ENCODE measurements at places on chromosomes 1 and 21.

DNA sequence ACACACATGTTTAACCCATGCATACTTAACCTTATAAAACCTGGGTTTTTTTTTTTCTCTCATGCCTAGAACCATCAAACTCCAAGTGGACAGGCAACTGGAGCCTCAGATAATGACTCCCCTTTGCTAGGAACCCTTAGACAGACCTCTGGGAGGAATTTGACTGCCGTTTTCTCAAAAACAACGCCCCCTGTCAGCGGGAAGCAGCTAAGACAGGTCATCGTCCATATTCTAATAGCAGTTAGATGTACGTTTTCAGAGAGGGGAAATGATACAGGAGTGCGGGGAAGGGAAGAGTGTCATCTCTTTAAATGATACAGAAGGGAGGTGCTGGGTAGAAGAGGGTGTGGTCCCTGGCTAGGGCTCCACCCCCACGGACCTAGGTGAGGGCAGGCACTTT is 34.7 kb downstream of the LRRC3 start:
- no peak for DNase-seq

- DNase-seq: no peak
Measured at GRCh38 chr1:8969937-8970336, 24.3 kb downstream of the CA6 start.

- DNase-seq: peak; percentile 35
Measured at GRCh38 chr1:6445062-6445763, 20.6 kb downstream of the ESPN start.

DNA sequence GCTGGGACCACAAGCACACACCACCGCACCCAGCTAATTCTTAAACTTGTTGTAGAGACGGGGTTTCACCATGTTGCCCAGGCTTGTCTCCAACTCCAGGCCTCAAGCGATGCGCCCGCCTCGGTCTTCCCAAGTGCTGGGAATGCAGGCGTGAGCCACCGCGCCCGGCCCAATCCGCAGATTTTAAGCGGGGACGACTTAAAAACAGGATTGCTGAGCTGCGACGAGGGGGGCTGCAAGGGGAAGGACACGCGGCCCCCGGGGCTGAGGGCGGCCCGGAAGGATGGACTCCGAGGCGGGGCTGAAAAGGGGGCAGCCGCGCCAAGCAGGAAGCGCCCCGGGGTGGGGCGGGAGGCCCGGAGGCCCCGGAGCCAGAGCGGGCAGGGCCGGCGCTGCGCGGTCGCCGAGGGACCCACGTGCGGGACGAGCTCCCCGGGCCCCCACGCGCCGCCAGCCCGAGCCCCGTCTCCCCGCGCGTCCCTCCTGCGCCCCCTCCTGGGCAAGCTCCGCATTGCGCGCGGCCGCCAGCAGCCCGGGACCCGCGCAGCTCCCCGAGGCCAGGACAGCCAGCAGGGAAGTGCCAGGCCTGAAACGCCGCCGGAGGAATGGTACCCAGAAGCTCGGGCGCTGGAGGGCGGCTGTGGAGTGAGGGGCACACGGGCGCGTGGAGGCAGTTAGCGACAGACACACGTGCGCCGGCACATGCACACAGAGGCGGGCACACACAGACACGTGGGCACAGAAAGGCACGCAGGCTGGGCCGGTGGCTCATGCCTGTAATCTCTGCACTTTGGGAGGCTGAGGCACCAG is 5.5 kb upstream of the PRKCZ start:
- DNase-seq: peak; percentile 17

GRCh38 chr1:63557365-63557987 is 34.2 kb downstream of the EFCAB7 start:
- peak; percentile 72 for DNase-seq

GRCh38 chr1:210394281-210394821 is 65.6 kb downstream of the HHAT start:
- peak; percentile 14 for DNase-seq

- DNase-seq: no peak
Measured at GRCh38 chr1:36517011-36517771, 34.5 kb upstream of the CSF3R start.

- DNase-seq: peak; percentile 70
Measured at GRCh38 chr1:58779801-58780382, 4.0 kb downstream of the JUN start.

- no peak for DNase-seq
Measured at GRCh38 chr1:236509647-236510401, 14.0 kb upstream of the LGALS8 start.

- DNase-seq: no peak
Measured at GRCh38 chr1:243253926-243254232, 1.2 kb downstream of the CEP170 start.

DNA sequence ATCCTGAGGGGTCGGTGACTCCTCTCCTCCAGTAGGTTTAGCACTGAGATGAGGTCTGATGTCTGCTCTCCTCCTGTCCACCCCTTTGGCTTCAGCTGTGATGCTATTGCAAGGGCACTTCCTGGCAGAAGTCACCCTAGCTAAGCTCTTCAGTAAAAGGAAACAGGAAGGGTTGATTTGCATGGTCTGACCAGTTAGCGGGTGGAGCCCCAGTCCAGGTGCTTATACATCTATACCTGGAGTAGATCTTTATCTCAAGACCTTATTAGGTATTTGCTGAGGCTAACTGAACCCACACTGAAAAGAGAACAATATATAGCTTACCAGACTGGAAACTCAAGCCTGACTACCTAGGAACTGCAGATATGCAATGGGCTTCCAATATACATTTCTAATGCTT is 28.9 kb upstream of the NFASC start:
- DNase-seq: no peak

- DNase-seq: peak; percentile 22
Measured at GRCh38 chr1:16046842-16047241, 3.3 kb downstream of the CLCNKB start.

DNA sequence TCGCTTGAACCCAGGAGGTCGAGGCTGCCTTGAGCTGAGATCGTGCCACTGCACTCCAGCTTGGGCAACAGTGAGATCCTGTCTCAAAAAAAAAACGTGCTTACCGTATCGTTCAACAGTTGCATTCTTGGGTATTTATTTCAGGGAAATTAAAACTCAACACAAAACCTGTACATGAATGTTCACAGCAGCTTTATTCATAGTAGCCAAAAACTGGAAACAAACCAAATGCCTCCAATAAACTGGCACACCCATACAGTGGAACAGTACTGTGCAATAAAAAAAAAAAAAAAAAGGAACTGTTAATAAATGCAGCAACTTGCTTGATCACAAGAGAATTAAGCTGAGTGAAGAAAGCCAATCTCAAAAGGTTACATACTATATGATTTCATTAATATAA is 6.7 kb downstream of the KHDRBS1 start:
- peak; percentile 44 for DNase-seq

DNA sequence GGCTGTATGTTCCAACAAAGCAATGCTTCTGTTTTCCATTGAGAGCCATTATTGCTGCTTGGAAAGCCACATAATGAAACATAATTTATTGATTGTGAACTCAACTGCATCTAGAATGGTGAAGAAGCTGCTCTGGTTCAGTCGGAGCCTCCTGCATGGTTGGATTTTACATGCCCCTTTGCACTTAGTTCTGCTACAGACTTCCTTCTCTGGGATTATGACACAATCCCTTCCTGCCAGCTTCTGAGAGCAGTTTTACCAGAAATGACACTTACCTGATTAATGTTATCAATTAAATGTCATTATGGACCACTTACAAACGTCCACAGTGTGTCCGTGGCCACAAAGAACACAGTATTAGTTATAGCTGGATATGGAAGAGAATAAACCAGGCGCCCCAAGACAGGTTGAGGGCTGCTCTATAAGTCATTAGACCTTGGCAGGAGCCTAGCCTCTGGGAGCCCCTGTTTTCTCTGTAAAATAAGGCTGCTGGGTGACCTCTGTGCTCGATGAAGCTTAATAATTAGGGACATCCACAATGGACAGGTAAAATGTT is 7.0 kb upstream of the CD58 start:
- DNase-seq: no peak

DNA sequence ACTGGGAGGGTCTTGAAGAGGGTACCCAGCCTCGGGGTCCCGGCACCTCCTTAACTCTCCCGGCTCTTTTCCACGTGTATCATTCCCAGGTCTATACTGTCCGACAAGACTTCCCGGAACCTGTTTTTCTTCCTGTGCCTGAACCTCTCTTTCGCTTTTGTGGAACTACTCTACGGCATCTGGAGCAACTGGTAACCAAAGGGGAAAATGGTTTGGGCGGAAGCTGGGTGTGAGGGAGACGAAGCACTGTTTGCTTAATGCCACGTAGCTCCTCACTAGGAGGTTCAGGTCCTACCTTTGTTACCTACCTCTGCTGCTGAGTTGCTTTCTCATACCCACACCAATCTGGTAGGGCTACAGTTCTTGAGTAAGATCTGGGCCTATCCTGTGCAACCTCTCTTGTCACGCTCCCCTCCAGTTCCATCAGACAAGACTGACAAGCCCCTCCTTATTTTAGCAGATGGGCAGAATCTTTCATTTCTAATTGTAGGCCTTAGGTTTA is 642 bp downstream of the SLC30A7 start:
- DNase-seq: peak; percentile 52

GRCh38 chr1:115065021-115065420 is 24.3 kb downstream of the TSPAN2 start:
- DNase-seq: no peak

DNA sequence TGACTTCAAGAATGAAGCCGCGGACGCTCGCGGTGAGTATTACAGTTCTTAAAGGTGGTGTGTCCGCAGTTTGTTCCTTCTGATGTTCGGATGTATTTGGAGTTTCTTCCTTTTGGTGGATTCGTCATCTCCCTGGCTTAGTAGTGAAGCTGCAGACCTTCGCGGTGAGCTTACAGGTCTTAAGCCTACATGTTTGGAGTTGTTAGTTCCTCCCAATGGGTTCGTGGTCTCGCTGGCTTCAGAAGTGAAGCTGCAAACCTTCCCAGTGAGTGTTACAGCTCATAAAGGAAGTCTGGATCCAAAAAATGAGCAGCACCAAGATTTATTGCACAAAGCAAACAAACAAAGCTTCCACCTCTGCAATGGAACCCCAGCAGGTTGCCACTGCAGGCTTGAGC is 14.7 kb downstream of the LDLRAD1 start:
- DNase-seq: no peak

GRCh38 chr1:206583707-206584648 is 28.3 kb downstream of the EIF2D start:
- DNase-seq: peak; percentile 79

GRCh38 chr1:41545996-41546832 is 61.7 kb upstream of the EDN2 start:
- DNase-seq: peak; percentile 88

DNA sequence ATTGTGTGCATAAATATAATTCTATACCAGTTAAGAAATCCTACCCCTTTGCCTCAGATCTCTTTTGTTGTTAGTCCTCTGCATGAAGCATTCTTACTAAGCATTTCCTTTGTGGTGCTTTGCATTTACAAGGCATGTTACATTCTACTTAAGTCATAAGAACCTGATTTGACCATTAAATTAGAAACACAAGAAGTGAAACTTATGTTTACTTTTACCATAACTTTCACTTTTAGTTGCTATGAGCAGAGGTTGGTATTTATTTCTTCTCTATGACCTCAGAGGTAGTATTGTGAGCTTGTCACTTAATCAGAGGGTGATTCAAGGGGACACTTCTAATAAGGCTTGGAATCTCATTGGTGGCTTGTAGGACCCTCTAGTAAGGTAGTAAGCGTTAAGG is 9.0 kb downstream of the FAM20B start:
- DNase-seq: peak; percentile 68

- DNase-seq: peak; percentile 0
Measured at GRCh38 chr1:216111842-216112241, 311.4 kb downstream of the USH2A start.

GRCh38 chr1:213998785-213999184 is 11.0 kb downstream of the PROX1 start:
- DNase-seq: no peak

DNA sequence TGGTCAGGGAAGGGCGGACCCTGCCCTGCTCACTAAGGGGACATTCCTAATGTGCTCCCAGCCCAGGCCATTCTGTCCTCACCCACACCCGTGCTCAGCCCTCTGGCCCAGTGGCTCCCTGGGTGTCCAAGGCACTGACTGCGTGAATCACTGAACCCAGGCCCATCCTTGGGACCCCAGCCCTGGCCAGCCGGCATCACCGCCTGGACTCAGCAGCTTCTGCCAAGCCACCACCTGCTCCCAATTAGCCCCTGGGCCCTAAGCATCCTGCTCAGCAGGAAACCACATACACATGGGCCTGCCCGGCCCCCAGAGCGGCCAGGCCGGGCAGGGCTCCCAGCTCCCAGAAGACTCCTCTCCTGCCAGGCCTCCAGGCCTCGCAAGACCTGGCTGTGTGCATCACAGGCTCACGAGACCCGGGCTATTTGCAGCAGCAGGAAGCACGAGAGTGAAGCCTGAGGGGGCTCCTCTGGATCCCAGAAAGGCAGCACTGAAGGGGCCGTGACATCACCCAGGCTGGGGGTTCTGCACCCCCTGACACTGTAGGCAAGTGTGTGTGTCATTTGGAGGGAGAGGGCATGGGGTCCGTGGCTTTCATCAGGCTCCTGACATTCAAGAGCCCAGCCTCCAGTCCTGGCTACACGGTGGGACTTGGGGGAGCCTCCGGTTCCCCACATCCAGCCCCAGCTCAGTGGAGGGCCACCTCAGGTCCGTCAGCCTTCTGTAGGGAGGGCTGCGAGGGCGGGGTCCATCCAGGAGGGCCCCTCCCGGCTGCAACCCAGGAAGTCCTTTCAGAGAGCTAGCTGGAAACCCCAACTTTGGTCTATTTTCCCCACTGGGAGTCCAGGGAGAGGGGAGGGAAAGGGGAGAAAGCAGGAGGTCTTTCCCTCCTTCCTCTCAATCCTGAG is 1.6 kb downstream of the MFAP2 start:
- DNase-seq: peak; percentile 94

- peak; percentile 80 for DNase-seq
Measured at GRCh38 chr1:176575991-176576390, 113.0 kb downstream of the PAPPA2 start.

- DNase-seq: no peak
Measured at GRCh38 chr1:228512781-228513198, 25.6 kb downstream of the RNF187 start.

DNA sequence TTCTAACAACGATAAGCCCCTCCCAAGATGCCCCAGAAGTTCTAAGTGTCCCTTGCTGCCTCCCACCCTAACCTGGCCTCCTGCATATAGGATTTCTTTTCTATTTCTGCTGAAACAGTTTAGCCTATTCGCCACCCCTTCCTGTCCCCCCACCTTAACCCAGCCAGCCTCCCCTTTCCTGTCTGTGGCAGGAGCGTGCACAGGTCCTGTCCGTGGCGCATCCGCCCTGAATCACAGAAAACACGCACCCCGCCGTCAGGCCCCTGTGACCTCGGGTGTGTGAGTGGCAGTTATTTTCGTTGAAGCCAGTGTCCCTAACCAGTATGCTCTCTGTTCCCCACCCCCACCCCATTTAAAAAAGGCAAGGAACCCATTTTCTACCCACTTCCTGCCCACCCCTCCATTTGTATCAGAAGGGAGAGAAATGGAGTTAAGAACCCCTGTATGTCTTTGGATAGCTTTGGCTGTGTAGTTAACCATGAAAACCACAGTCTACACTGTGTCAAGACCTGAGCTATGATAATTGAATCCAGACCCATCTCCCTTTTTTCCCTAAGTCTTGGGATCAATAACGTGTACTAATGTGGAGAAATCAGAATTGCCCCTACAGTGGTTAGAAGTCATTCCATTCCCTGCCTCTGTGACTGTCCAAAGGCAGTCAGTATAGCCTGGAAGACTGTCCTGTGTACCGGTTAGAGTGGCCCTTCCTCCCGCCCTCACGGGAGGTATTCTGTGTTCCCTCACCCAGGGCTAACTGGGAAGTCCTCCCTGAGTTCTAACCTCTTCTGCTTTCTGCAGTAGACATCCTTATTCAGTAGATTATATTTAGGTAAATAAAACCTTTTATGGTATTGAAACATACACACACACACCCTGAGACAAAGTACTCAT is 1.8 kb downstream of the PLEKHO1 start:
- no peak for DNase-seq
